Eye (tissue), 1 donor: ENCODE measurements at places on chromosomes 6 and 20.

GRCh38 chr20:8144282-8145245, 12.5 kb downstream of the PLCB1 start:
- DNase-seq: no peak

DNA sequence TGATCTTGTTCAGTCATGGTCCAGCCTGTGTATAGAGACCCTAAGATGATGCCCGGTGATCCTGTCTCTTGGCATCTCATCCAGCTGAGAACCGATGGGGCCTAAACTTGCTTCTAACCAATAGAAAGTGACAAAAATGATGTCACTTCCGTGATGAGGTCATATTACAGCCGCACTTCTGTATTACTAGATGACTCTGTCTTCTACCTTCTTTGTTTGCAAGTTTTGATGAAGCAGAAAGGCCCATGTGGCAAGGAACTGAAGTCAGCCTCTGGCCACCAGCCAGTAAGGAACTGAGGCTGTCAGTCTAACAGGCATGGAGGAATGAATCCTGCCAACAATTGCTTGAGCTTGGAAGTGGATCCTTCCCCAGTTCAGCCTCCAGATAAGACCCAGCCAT, 32.8 kb upstream of the HLA-C start:
- no peak for DNase-seq

- no peak for DNase-seq
Observed at GRCh38 chr6:79431537-79431933, 105.7 kb downstream of the LCA5 start.

DNA sequence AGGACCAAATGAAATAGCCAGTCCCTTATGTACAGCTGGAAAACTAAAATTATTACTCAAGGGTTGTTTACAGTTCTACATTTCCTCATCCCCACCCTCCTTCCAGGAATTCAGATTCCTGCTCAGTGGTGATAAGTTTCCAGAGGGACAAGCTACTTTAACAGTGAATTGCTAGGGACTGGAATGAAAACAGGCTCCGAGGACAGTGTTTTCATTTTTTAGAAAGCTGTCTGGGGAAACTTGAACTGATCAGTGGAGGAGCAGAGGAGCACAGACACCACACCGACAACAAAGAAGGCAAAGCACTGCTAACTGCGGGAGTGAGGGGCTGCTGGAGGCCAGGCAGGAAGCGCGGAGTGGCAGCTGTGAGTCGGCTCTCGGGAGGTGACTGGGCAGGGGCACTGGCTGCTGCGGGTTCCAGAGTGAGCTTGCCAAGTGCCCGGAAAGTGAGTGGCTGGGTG, 322.2 kb downstream of the ESR1 start:
- no peak for DNase-seq

GRCh38 chr20:19327401-19327800, 115.0 kb downstream of the SLC24A3 start:
- DNase-seq: no peak

GRCh38 chr20:1214838-1215261, 11.0 kb upstream of the RAD21L1 start:
- DNase-seq: no peak
